Stimulated activated CD8-positive, alpha-beta memory T cell treated with anti-CD3 and anti-CD28 coated beads, Interleukin-7, amount 100 ng/mL, for 24 hours (primary cell): ENCODE measurements at places on chromosomes 5 and 9.
A peak's percentile ranks its signal among the peaks of the same experiment; 100 is the strongest.

- no peak for DNase-seq
Observed at GRCh38 chr9:127050152-127050551, 72.3 kb downstream of the ANGPTL2 start.

GRCh38 chr5:50922942-50923767, 256.7 kb downstream of the PARP8 start:
- no peak for DNase-seq

DNA sequence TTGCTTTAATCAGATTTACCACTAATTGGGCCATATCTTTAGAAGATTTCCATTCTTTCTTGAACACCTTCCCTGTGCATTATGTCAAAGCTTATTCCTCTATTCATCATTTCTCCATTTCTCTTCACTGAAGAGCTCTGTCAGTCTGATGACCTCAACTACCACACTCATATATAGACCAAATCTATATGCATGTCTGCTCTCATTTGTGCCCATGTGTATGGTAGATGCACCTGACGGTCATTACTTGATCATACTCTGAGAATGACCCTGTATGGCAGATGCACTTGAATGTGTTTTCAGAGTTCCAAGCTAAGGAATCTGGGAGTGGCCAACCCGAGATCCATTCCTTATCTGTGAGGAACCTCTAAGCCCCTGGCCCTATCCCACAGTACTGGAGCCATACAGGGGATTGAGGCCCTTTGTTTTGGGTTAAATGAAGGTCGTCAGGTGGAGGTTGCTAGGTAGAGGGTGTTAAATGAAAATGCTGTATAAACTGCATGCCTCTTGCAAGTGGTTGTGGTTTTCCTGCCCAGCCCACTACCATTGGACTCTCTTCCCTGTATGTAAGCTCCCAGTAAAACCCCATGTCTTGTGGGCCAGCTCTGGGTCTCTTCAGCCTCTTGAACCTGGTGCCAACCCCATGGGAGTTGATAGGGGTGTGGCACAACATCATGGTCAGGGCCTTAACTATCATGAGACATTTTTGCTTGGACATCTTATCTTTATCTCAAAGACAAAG, 229.5 kb downstream of the KIAA0825 start:
- no peak for DNase-seq

- DNase-seq, result no peak
Observed at GRCh38 chr5:134594797-134595457, 37.7 kb downstream of the SAR1B start.

DNA sequence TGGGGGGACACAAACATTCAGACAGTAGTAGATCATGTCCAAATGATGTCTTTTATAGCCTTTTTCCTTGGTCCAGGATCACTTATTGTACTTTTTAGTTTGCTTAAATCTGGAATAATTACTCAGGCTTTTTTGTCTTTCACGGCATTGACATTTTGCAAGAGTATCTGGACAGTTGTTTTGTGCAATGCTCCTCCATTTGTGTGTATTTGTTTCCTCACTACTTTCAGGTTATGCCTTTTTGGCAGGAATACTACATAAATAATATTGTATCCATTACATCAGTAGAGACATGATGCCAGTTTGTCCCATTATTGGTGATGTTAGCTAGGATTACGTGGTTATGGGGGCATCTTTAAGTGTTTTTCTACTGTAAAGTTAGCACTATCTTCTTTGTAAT, 238.3 kb downstream of the MAN2A1 start:
- DNase-seq, result no peak

- DNase-seq, result no peak
Observed at GRCh38 chr5:92922231-92922967, 658.6 kb downstream of the NR2F1-AS1 start.

- no peak for DNase-seq
Observed at GRCh38 chr5:42665857-42666256, 90.8 kb upstream of the CCDC152 start.

GRCh38 chr9:121213136-121213806, 11.6 kb upstream of the RAB14 start:
- DNase-seq, result peak; percentile 45
